Frontal cortex (tissue), 4 donors: ENCODE measurements at places on chromosomes 6 and 20. TPM values are rescaled to one million over a fixed set of nuclear protein-coding genes. Genes with fewer than 3 reads are reported as not detected.

Gene HS3ST5
- 13.9 TPM for total RNA-seq

Gene BTNL2
- not detected for total RNA-seq

Gene KIAA1755
- 1.2 TPM for total RNA-seq

Gene LY86
- total RNA-seq = 2.9 TPM

Gene TNF
- total RNA-seq = not detected

Gene LAMA2
- 11.4 TPM for total RNA-seq

Gene RRP36
- 60.3 TPM for total RNA-seq

Gene ZFP64
- 10.2 TPM for total RNA-seq

Gene GLP1R
- total RNA-seq = 0.41 TPM

Gene FAM83D
- 2.4 TPM for total RNA-seq

Gene RAD21L1
- total RNA-seq = under 0.01 TPM

Gene SMIM26
- total RNA-seq = 101 TPM

Gene THBD
- total RNA-seq = 1.2 TPM

Gene OR5V1
- not detected for total RNA-seq

Gene SLC22A1
- not detected for total RNA-seq

Gene TPX2
- total RNA-seq = 5.7 TPM

Gene GSTA2
- total RNA-seq = not detected

Gene LGSN
- total RNA-seq = 0.82 TPM

Gene RIPOR3
- 0.41 TPM for total RNA-seq

Gene ADAM33
- total RNA-seq = 2.4 TPM

Gene VSTM2L
- 201 TPM for total RNA-seq

Gene CSNK2A1
- total RNA-seq = 179 TPM

Gene PRRT1
- 0.41 TPM for total RNA-seq

Gene MLN
- not detected for total RNA-seq

Gene PNPLA1
- total RNA-seq = not detected

Gene GGTLC1
- not detected for total RNA-seq

Gene HLA-DRA
- 2.0 TPM for total RNA-seq

Gene FILIP1
- 2.9 TPM for total RNA-seq

Gene PDE10A
- 126 TPM for total RNA-seq

Gene C6orf132
- under 0.01 TPM for total RNA-seq

Gene KIAA0408
- total RNA-seq = 107 TPM

Gene COL20A1
- 4.1 TPM for total RNA-seq

Gene C6orf89
- total RNA-seq = 28.9 TPM

Gene TRIM40
- not detected for total RNA-seq

Gene GTSF1L
- not detected for total RNA-seq

Gene SIRPB1
- total RNA-seq = 0.41 TPM

Gene MEP1A
- total RNA-seq = not detected

Gene FAM209B
- not detected for total RNA-seq

Gene EYS
- 2.0 TPM for total RNA-seq

Gene CST5
- not detected for total RNA-seq

Gene FANCE
- total RNA-seq = 14.3 TPM

Gene RING1
- total RNA-seq = 24.5 TPM

Gene SLC26A8
- total RNA-seq = 5.7 TPM

Gene LY6G6F
- total RNA-seq = not detected

Gene GFOD1
- total RNA-seq = 32.2 TPM

Gene LKAAEAR1
- total RNA-seq = 2.9 TPM

Gene HTR1E
- under 0.01 TPM for total RNA-seq

Gene GATA5
- total RNA-seq = not detected

Gene EPPIN
- total RNA-seq = not detected

Gene PTCRA
- total RNA-seq = not detected

Gene TP53TG5
- total RNA-seq = not detected

Gene ARMC12
- total RNA-seq = 0.82 TPM

Gene NHLRC1
- 2.9 TPM for total RNA-seq

Gene SDC4
- 0.82 TPM for total RNA-seq

Gene SLPI
- total RNA-seq = 0.41 TPM

Gene SLC17A1
- total RNA-seq = not detected

Gene CYP39A1
- 2.9 TPM for total RNA-seq

Gene ELOVL4
- 49.3 TPM for total RNA-seq
